Upper lobe of right lung (tissue), 1 donor: ENCODE measurements at places on chromosomes 4 and X. TPM values are rescaled to one million over a fixed set of nuclear protein-coding genes. Genes with fewer than 3 reads are reported as not detected.

PI4K2B gene
- total RNA-seq: 21.8 TPM

RIBC1 gene
- 0.87 TPM for total RNA-seq

FANCB gene
- 1.2 TPM for total RNA-seq

SCLT1 gene
- 14.4 TPM for total RNA-seq

HSFX2 gene
- total RNA-seq: not detected

REPS2 gene
- 18.9 TPM for total RNA-seq

DNA sequence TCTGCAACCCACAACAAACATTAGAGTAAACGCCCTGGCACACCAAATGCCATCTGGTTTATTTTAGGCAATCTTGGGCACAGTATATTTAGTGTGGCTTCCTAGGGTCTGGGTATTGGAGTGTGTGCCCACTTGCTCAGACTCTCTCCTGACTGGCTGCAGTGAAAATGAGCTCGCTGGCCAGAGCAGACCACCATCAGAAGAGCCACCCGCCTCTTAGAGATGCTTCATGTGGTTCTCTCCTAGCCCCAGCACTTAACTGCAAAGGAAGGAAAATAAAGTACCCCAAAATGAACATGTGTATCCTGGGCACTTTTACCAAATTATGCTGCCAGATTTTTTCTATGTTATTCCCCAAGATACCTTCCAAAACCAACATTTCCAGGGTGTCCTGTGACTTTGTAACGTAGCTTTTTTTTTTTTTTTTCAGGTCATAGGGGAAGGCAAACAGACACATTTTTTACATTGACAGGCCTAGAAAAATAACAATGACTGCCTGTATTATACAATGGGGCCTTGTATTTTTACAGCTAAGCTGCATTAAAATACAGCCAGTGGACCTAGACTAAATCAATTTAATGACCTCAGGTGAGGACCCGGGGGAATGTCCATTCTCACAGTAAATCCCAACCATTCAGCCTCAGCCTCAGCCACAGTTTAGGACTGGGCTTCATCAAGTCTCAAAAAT is 193.7 kb downstream of the RASL11B start:
- no peak for DNase-seq

DNA sequence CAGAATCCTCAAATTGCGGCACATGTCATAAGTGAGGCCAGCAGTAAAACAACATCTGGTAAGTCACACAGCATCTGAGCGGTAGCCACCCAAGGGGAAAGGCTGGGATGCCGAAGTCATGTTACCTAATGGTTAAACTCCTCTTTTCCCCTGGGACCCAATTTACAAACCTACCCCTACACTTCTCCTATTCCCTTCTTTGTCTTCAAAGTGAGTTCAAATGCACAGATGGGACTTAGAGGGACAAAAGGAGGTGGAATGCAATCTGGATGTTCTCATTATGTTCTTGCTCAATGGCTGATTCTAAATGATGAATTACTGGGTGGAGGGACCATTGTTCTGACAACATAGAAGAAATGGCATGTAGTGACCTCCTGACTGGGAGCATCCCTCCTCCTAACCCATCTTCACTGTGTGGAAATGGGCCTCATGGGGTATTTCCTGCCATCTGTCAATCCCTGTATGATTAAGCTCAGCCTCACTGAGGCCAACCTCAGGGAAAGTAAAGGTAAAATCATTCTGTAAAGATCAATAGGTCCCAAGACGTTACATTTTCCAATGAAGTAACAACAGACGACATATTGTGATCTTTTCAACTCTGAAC is 8.5 kb downstream of the CD40LG start:
- no peak for DNase-seq

DNA sequence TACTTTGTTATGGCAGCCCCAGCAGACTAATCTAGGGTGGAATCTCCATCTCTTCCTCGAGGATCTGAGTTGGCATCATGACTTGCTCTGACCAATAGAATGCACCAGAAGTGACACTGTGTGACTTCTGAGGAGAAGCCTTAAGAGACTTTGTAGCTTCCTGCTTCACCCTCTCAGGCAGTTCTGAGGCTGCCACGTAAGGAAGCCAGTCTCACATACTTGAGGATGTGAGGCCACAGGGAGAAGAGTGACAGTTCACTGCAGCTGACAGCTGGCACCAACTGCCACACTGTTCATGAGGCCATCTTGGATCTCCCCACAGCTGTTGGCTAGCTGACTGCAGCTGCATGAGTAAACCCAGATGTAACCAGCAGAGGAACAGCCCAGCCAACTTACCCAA is 29.3 kb upstream of the BCOR start:
- DNase-seq: no peak

- DNase-seq: no peak
Observed at GRCh38 chr4:128354205-128354821, 66.7 kb upstream of the PGRMC2 start.

DNA sequence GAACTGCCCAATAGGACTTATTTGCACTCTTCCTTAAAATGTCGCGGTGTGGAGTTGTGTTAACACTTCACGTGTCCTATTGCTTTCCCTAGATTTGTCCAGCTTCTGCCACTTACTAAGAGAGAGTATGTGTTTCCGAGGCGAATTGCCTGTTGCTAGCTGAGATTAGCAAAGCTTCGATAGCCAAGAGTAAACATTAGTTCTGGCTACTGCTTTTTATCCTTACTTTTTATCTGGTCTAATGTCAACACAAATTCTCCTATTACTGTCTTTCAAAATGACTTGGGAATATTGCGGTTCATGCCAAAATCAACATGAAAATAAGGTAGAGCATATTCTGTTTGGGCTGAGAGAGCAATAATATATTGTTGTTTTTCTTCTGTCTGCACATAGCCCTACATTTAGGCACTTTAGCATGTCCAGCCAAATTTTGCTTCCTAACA is 90.4 kb upstream of the VEGFC start:
- no peak for DNase-seq

DNA sequence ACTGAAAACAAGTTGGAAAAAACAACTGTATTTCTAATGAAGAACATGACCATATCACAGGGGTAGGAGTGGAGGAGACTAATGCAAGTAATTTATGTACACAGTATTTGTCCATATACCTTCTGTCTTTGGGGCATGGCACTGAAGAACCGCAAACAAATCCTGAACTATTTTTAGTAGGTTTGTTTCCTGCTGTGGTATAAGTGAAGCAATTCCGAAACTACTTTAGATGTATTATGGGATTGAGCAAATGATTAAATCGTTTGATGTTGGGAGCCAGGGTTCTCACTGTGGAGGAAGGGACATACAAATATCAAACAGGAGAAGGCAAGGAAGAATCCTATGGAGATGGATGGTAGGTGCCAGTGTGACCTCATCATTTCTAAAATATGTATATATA is 18.9 kb upstream of the SH3KBP1 start:
- DNase-seq: no peak

DNA sequence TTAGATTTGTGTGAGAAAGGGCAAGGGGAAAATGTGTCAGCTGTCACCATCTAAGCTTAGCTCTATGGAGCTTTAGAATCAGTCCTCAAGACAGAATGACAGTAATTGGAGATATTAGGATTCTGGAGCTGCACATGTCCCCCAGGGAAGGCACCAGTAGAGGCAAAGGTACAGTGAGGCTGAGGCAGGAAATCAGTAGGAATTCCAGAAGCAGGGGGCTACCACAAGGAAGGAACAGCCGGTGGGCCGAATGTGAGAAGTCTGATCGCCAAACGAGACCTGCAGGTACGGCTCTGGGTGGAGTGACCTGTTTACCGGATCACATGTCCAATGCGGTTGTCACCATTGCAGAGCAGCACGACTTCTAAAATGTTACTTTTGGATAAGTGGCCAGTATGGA is 52.6 kb downstream of the RNF150 start:
- DNase-seq: no peak
